IPS DF 6.9 (cell line): ENCODE measurements at places on chromosomes 2 and 18.
A peak's percentile ranks its signal among the peaks of the same experiment; 100 is the strongest.

DNA sequence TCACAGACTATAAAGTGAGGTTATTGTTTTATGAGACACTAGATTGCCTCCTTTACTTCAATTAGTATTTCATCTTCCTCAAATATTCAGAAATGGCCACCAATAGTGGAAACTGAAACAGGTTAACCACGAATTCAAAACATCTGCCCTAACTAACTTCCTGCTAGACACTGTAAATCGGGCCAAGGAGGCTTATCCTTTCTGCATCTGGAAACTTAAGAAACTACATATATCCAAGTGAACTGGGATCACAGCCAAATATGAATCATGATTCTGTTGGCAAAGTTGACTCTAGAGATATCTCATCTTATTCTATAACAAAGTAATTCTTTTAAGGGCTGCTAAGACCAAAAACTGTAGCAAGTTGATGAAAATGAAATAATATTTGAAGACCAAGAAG lies 136.6 kb upstream of the ZC3H15 start:
- DNase-seq, result no peak

- DNase-seq, result no peak
Observed at GRCh38 chr2:161173541-161174194, 13.4 kb downstream of the TANK start.

DNA sequence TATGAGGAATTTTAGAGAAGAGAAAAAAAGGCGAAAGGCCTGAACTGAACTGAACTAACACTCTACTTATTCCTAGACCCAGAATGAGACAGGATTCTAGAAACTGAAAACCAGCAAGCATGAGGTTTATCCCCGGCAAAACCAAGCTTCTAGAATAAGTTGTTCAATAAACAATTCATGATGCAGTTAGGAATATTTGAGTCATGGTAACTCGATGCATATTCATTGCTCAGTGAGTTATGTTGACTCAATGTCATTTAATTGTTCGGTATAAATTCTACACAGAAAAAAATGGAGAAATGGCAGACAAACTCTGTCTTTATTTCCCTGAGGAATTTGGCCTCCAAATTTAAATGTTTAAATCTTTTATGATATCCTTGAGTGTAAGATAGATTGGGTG lies 321.5 kb downstream of the SATB2 start:
- no peak for DNase-seq

GRCh38 chr2:232896720-232897597 lies 26.9 kb downstream of the SNORC start:
- no peak for DNase-seq

GRCh38 chr18:31835528-31836133 lies 75.0 kb upstream of the SLC25A52 start:
- DNase-seq, result no peak

- DNase-seq, result no peak
Observed at GRCh38 chr2:234795272-234795920, 156.4 kb upstream of the SH3BP4 start.

DNA sequence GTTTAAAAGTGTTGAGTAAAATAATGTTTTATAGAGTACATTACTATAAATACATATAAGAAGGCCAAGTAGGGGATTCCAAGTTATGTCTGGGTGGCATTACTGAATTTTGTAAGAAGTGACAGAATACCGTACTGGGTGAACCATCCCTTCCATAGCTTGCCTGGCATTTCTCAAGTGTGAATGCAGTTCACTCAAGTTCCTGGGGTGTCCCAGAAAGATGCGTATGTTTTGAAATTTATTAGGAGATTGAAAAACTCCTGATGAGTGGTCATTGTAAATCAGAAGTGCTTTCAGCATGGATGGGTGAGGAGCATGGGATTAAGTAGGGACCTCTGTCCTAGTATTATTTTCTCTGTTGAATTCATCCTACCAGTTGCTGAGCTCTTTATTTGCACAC lies 103.2 kb downstream of the VAPA start:
- no peak for DNase-seq

DNA sequence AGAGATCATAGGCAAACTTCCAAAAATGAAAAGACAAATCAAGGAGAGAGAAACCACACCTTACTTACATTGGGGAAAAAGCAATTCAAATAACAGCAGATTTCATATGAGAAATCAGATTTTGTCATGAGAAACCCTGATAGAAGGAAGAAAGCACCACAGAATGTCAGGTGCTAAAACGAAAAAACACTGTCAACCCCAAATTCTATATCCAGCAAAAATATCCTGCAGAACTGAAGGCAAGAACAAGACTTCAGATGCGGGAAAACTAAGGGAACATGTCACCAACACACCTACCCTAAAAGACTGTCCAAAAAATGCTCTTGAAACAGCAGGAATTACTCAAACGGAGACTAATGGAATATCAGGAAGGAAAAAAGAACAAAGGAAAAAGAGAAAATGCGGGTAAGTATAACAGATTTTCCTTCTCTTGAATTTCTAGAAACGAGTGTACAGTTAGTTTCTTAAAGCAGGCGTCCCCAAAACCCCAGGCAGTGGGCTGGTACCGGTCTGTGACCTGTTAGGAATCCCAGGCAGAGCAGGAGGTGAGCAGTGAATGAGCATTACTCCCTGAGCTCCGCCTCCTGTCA lies 7.3 kb upstream of the ID2 start:
- no peak for DNase-seq

DNA sequence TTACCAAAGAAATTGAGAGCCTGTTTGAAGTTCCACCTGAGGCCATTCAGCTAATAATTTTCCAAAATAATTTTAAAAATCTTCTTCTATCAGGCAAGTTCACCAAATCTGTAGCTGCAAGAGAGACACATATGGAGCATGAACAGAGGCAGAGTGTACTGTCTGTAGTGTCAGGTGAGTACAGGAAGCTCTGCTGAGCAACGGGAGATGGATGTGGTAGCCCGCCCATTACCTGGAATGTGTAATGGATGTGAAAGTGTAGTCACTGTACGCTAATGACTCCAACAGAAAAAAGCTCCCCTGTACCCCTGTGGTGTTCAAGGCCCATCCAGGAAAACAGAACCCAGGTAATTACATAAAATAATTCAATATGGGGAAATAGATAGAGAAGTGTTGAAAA lies 311.5 kb downstream of the LRRTM4 start:
- DNase-seq, result no peak

- no peak for DNase-seq
Observed at GRCh38 chr2:222572751-222573174, 83.1 kb downstream of the FARSB start.

DNA sequence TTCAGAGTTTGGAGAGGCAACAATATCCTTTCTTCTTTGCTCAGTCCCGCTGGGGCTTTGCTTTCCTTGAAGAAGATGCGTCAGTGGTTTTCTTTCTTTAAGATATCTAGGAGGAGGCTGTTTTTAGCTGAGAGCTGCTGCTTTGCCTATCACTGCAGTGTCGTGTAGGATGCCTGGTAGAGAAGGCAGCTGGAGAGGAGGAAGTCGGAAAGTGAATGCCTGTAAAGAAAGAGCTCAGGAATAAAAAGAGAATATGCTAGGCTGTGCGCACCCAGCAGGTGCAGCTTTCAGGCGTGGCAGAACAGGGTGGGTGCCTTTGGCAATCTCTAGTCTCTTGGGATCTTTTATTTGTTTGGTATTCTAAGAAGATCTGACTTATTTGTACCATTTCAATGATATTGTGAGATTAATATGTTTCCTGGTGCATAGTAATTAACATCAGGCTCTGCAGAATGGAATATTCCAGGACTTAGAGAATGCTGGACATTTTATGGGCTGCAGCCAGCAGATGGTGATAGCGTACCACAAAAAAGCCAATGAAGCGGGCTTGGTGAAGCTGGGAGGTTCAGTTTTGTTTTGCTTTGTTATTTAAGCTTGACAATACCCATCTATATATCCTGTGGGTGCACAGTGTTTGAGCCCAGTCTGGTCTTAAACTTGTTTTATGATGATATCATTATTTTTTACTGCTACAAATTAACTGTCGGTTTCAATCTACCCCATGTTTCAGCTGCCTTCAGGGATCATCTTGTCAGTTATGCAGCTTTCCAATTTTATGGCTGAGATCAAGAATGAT lies 34.9 kb downstream of the CAVIN2 start:
- peak; percentile 27 for DNase-seq

GRCh38 chr2:192515937-192516336 lies 321.2 kb upstream of the TMEFF2 start:
- DNase-seq, result no peak

GRCh38 chr2:53087874-53088461 lies 679.6 kb upstream of the CHAC2 start:
- no peak for DNase-seq

DNA sequence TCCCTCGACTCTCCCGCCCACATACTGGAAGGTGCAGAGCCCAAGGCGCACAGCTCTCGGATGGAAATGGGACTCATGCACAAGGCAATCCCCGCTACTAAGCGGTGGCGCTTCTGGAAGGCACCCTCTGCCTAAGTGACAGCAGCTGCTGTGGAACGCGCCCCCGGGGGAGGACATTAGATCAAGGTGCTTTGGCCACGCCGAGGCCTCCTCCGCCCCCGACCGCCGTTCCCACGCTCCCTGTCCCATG lies 202 bp downstream of the MCEE start:
- DNase-seq, result peak; percentile 9

DNA sequence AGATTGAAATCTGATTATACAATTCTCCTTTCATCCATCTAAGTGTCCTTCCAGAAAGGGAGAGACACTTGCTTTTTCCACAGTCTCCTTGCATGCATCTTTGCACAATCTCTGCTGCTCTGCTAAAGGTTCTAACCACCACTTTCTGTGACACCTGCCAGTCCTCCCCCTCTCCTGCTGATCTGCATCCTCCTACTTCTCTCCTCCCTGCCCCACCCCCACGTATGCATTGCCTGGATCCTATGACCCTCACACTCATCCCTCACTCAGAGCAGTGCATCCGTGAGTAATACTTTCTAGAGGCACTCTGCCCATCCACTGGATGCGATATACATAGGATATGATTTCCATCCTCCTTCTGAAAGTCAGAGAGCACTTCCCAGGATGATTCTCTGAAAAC lies 27.7 kb upstream of the TRAPPC8 start:
- DNase-seq, result no peak

DNA sequence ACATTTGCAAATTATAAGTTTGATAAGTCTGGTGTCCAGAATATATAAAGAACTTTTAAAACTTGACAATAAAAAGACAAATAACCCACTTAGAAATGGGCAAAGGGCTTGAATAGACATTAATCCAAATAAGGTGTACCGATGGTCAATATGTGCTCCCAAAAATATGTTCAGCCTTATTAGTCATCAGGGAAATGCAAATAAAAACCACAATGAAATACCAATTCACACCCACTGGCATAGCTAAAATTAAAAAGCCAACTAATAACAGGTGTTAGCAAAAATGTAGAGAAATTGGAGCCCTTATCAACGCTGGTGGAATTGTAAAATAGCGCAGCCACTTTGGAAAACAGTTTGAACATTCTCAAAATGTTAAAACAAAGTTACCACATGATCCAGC lies 79.0 kb upstream of the SCG2 start:
- DNase-seq, result no peak

GRCh38 chr2:54984476-54984875 lies 65.8 kb downstream of the RTN4 start:
- DNase-seq, result no peak
